ENCODE measurements at places on chromosomes 11 and 22.
A peak's percentile ranks its signal among the peaks of the same experiment; 100 is the strongest.

DNA sequence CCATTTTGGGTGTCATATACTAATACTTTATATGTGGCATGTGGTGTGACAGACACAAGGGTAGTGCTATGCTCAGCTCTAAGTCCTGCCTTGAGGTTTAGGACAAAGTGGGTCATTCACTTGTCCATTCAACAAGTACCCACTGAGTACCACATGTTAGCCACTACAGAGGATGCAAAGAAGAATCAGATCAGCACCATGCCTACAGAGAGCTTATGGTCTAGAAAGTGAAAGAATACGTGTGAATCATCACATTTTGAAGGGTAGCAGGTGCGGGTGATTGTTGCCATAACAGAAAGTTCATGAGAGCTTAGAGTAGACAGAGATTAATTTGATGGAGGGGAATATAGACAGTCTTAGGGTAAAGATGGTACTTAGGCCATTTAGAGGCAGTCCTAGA, 18.3 kb downstream of the CLMP start:
- H3K4me1 ChIP-seq, result no peaks in the 10 kb centered on the region
- no peak overlapping the region for H3K4me3 ChIP-seq
- peaks cover 18% of the 10 kb centered on the region for H3K27me3 ChIP-seq
- no peak for DNase-seq
- no peaks in the 10 kb centered on the region for H3K36me3 ChIP-seq

GRCh38 chr22:44586351-44586990, 88.4 kb upstream of the RTL6 start:
- H3K4me3 ChIP-seq, result peak overlapping the region; percentile 5
- DNase-seq, result no peak
- H3K4me1 ChIP-seq, result peaks cover 5% of the 10 kb centered on the region
- peaks cover 66% of the 10 kb centered on the region for H3K27me3 ChIP-seq
- H3K36me3 ChIP-seq, result peaks cover 3% of the 10 kb centered on the region
- peak overlapping the region; percentile 32 for H3K27ac ChIP-seq

GRCh38 chr11:15563054-15563453, 448.3 kb downstream of the INSC start:
- H3K36me3 ChIP-seq, result no peaks in the 10 kb centered on the region
- no peaks in the 10 kb centered on the region for H3K4me1 ChIP-seq
- H3K4me3 ChIP-seq, result no peak overlapping the region
- no peaks in the 10 kb centered on the region for H3K27me3 ChIP-seq
- no peak for DNase-seq

DNA sequence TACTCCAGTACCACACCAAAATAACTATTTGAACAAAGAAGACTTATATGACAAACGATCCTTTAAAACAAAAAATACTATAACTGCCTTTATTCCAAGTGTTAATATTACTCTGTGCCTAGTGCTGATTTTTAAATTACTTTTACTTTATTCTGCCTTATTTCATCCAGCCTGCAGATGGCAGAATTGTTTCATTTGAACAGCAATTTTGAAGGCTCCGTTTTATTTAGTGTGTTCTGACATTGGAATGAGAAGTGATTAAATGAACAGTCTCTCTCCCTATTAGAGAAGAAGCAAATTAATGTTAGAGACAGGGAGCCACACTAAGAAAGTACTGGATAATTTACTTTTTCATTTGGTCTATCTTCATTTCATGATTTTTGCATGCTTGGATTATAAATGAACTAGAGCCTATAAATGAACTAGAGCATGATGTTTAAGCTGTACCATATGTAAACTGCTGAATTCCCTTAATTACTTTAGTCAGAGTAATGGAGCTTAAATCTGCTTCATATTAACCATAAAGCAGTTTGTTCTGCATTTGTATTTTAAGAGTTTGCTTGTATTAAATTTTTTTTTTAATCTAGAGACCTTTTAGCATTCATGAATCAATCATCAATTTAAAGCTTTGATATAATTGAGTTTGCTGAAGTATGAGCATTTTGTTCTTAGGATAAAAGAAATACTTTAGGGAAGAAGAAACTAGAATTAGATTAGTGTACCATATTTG, 9.8 kb downstream of the PDHX start:
- H3K27me3 ChIP-seq, result no peaks in the 10 kb centered on the region
- H3K36me3 ChIP-seq, result peaks cover 3% of the 10 kb centered on the region
- H3K27ac ChIP-seq, result peak overlapping the region; percentile 54
- H3K4me3 ChIP-seq, result no peak overlapping the region

DNA sequence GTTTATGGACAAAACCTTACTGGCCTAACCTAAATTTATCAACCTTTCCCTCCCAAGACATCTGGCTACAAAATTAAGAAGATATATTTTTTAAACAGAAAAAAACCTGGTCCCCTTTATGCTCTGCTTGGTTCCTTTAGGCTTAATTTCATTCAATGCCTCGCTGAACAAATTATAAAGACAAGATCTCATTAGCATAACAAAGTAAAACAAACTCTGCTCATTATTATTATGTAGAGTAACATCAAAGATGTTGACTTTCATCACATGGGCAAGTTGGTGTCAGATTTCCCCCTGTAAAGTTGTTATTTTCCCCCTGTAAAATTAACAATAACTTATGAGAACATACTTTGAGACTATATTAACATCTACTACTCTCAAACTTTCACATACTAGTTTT, 11.0 kb downstream of the RRAS2 start:
- DNase-seq, result no peak
- no peak overlapping the region for H3K4me3 ChIP-seq
- H3K27me3 ChIP-seq, result no peaks in the 10 kb centered on the region
- H3K27ac ChIP-seq, result no peak overlapping the region

- no peak for DNase-seq
- peaks cover 3% of the 10 kb centered on the region for H3K36me3 ChIP-seq
- no peak overlapping the region for H3K27ac ChIP-seq
- H3K4me1 ChIP-seq, result peaks cover 11% of the 10 kb centered on the region
These were observed 40.2 kb downstream of the PDE2A start for GRCh38 chr11:72634016-72634415.

GRCh38 chr22:48474881-48475280, 1352.8 kb downstream of the BRD1 start:
- no peak for DNase-seq
- H3K27ac ChIP-seq, result no peak overlapping the region
- no peak overlapping the region for H3K4me3 ChIP-seq
- H3K27me3 ChIP-seq, result peaks cover 42% of the 10 kb centered on the region
- no peaks in the 10 kb centered on the region for H3K36me3 ChIP-seq

DNA sequence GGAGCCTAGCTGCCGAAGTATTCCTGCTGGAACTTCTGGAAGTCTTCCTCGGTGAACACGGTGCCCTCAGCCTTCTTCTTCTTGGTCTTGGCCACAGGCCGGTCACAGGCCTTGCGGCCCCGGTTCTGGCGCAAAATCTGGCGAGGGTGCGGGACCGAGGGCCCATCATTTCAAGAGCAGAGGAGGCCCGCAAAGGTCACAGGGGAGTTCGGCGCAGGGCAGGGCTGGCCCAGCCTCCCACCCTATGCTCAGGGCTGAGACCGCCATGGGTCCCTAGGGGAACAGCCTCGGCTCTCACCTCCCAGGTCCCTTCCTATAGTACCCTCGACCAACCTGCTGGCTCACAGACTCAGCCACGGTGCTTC, 3.1 kb downstream of the RPS19BP1 start:
- DNase-seq, result no peak
- H3K4me1 ChIP-seq, result peaks cover 61% of the 10 kb centered on the region
- peak overlapping the region; percentile 98 for H3K4me3 ChIP-seq
- peak overlapping the region; percentile 89 for H3K27ac ChIP-seq

GRCh38 chr11:115912484-115912945, 408.3 kb upstream of the CADM1 start:
- H3K4me1 ChIP-seq, result no peaks in the 10 kb centered on the region
- no peaks in the 10 kb centered on the region for H3K27me3 ChIP-seq
- DNase-seq, result no peak
- no peaks in the 10 kb centered on the region for H3K36me3 ChIP-seq
- H3K4me3 ChIP-seq, result no peak overlapping the region

GRCh38 chr11:34601609-34602008, 19.3 kb upstream of the EHF start:
- H3K27ac ChIP-seq, result peak overlapping the region; percentile 11
- peaks cover 8% of the 10 kb centered on the region for H3K4me1 ChIP-seq
- DNase-seq, result no peak

GRCh38 chr11:132941024-132941646, 591.2 kb downstream of the OPCML start:
- no peak overlapping the region for H3K27ac ChIP-seq
- H3K4me1 ChIP-seq, result peaks cover 5% of the 10 kb centered on the region
- no peak for DNase-seq

DNA sequence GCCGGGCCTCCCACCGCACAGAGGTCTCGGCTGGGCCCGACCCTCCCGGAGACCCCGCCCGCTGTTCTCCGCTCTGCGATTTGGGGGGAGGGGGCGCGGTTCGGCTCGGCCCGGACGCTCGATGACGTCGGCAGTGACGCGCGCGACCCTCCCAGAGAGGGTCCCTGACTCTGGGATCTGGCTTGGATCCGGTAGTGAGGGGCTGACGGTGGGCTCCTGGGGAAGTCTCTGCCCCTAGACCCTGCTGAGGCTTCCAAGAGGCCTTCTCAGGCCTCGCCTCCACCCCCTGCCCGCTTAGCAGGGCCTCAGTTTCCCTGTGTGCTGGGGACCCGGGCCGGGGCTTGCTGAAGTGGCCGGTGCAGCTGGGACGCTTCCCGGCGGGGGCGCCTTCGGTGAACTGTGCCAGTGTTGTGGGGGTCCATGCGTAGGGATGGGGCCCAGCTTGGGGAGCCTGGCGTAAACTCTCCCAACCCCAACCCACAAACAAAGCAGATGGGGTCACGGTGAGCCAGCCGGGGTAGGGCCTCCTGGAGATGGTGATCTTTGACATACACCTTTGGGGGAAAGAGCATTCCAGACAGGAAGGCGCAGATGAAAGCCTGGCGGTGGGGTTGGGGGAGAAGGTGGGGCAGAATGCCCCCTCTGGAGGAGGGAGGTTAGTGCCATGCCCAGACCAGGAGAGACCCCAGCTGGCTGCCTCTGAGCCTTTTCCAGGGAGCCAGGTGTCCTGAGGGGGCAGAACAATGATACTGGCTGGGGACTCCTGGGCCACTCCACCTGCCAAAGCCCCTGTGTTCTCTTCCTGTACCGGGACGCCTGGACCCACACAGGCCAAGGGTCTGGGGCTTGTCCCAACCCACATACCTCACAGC, 1.0 kb downstream of the B4GALNT4 start:
- peaks cover 29% of the 10 kb centered on the region for H3K27me3 ChIP-seq
- DNase-seq, result no peak

DNA sequence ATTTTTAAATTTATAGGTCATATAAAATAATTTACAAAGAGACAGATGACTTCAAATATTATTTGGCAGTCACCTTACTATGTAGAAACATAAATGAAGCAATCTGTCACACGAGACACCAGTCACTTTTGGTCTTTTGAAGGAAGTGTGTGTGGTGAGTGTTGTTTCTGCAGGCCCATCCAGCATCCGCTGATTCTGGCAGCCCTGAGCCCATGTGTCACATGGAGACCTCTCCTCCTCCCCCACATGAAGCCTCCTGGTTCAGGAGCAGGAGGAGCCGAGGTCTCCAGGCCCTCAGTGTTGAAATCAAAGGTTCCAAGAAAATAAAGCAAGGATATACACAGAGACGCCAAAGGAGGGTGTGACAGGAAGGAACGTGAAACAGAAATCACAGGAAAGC, 60.1 kb downstream of the ARFGAP3 start:
- H3K27ac ChIP-seq, result no peak overlapping the region
- peaks cover 7% of the 10 kb centered on the region for H3K4me1 ChIP-seq
- peaks cover 4% of the 10 kb centered on the region for H3K36me3 ChIP-seq
- H3K27me3 ChIP-seq, result no peaks in the 10 kb centered on the region
- no peak for DNase-seq

DNA sequence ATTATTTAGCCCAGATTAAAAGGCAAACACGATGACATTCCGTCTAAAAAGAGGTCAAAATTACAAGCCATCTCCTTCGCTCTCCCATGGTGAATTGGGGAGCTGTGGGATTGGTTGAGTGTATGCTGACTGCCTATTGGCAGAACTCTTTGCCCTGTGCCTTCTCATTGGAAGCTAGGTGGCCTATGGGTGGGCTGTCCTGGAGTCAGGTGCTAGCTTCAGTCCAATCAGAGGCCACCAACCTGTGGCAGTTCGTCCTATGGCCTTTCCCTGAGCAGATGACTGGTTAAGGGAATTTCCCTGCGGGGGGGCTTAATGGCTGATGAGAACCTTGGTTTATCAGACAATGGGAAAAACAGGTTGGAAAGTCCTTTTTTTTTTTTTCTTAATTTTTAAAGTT, 3.2 kb upstream of the MTMR3 start:
- H3K27me3 ChIP-seq, result peaks cover 13% of the 10 kb centered on the region
- no peak overlapping the region for H3K27ac ChIP-seq
- DNase-seq, result no peak
- H3K36me3 ChIP-seq, result no peaks in the 10 kb centered on the region

- H3K4me1 ChIP-seq, result no peaks in the 10 kb centered on the region
- H3K4me3 ChIP-seq, result no peak overlapping the region
These were observed 275.3 kb downstream of the METTL15 start for GRCh38 chr11:28383456-28383855.
